ENCODE measurements at places on chromosomes 11 and 22.

DNA sequence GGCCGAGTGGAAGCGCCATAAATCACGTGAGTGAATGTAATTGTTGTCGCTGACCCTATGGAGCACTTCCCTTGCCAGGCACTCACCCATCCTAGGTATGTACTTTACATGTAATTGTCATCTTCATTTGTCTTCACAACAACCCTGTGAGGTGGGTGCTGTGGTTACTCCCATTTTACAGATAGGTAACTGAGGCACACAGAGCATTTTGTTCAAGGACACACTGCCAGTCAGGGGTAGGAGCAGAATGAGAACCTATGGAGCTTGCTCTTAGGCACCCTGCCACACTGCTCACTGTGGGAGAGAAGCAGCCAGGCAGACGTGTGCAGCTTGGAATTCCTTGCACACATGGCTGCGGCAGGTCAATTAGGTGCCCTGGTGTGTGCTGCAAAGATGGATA, 785 bp upstream of the EFCAB6 start:
- DNase-seq: no peak

GRCh38 chr22:40044870-40045834, 50.4 kb downstream of the FAM83F start:
- DNase-seq: peak; percentile 85

DNA sequence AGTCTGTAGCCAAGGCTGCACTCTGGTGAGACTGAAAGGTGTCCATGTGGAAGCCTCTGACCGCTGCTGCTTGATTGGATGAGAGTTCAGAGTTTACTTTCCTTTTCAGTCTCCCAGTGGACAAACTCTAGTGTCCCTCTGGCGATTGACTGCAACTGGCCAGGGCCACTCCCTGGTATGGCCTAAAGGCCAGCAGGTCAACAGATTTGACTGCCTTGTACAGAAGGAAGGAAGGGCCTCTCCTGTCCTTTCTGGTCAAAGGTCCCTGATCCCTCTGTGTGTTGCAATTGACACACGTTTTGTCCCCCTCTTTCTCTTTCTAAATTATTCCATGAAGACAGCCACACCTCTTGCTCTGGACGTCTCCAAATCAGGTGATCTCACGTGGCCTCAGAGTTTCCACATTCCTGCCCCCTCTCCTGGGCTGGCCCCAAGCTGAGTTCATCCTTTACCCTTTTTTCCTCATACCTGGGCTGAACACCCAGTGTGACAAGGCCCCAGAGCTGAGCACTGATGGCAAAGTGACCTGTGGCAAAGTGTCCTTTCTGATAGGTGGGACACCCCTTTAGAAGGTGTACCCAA, 18.7 kb upstream of the FBLN1 start:
- no peak for DNase-seq

GRCh38 chr11:119481021-119481666, 58.2 kb upstream of the THY1 start:
- peak; percentile 56 for DNase-seq

GRCh38 chr11:110173811-110174644, 80.8 kb downstream of the ZC3H12C start:
- peak; percentile 57 for DNase-seq

DNA sequence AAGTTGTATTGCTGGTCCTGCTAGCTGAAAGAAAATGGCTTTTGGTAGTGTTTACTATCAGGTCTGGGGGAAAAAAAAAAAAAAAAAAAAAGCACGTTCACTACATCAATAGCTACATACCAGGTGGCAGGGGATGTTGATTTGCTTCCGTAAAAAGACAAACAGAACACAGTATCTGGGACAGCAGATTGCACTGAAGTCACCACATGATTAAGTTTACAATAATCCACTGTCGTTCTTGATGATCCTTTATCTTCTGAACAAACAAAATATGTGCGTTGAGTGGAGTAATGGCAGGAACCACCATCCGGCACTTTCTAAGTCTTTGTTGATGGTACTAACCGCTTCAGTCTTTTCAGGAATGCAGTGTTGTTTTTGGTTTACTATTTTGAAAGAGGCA, 48.7 kb downstream of the DDX6 start:
- no peak for DNase-seq

- no peak for DNase-seq
Measured at GRCh38 chr22:30675436-30675835, 7.8 kb upstream of the DUSP18 start.

GRCh38 chr11:76801736-76802135, 18.6 kb downstream of the TSKU start:
- DNase-seq: no peak

DNA sequence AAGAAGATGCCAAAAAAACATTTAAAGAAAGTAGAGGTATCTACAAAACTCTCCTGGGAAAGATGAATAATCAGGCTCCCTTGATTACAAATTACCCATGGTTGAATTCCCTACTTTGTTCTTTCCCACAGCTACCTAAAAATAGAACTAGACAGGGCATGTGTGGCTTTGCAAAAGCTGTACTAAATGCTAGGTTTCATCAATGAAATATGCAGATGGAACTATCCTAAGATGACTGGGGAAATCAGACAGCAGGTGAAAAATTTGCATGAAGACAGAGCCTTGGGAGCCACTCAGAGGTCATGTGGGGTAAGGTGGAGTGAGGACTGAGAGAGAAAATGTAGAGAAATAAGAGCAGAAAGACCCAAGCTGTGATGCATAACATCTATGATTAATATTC, 14.7 kb downstream of the LAYN start:
- no peak for DNase-seq

- DNase-seq: no peak
Measured at GRCh38 chr22:42596336-42596735, 18.3 kb downstream of the POLDIP3 start.

DNA sequence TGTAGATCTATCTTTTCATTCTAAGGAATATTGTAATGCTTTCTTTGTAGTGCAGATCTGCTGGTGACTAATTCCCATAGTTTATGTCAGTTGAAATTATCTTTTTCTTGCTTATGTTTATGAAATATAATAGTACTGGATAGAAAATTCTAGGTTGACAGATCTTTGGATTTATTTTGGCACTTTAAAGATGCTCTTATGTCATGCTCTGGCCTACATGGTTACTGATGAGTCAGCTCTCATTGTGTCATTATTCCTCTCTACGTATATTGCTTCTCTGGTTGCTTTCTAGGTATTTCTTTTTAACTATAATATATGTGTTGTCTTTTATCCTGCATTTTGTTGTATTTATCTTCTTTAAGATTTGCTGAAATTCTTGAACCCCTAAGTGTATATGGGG, 955.5 kb upstream of the CHORDC1 start:
- no peak for DNase-seq

GRCh38 chr11:56705784-56706396, 7.0 kb downstream of the OR9G1 start:
- DNase-seq: no peak

- DNase-seq: peak; percentile 54
Measured at GRCh38 chr22:23216461-23217170, 36.3 kb downstream of the BCR start.

- DNase-seq: no peak
Measured at GRCh38 chr11:117334896-117335295, 7.2 kb downstream of the CEP164 start.

DNA sequence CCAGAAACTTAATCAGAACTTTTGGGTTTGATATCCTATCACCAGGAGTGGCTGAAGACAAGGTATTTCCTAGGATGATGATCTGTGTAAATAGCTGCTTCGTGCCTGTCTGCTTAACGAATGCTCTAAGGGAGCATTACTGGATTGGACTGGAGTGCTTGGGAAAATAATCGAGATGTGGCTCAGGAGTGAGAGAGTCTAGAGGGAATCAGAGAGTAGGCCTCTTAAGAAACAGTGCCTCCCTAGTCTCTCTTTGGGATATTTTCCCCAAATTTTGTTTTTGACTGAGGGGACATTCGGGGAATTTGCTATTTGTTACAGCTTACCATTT, 2.5 kb downstream of the MAML2 start:
- DNase-seq: no peak

GRCh38 chr11:66915046-66915832, 42.9 kb downstream of the PC start:
- DNase-seq: no peak

- DNase-seq: no peak
Measured at GRCh38 chr22:39459681-39460080, 2.9 kb downstream of the MGAT3 start.

DNA sequence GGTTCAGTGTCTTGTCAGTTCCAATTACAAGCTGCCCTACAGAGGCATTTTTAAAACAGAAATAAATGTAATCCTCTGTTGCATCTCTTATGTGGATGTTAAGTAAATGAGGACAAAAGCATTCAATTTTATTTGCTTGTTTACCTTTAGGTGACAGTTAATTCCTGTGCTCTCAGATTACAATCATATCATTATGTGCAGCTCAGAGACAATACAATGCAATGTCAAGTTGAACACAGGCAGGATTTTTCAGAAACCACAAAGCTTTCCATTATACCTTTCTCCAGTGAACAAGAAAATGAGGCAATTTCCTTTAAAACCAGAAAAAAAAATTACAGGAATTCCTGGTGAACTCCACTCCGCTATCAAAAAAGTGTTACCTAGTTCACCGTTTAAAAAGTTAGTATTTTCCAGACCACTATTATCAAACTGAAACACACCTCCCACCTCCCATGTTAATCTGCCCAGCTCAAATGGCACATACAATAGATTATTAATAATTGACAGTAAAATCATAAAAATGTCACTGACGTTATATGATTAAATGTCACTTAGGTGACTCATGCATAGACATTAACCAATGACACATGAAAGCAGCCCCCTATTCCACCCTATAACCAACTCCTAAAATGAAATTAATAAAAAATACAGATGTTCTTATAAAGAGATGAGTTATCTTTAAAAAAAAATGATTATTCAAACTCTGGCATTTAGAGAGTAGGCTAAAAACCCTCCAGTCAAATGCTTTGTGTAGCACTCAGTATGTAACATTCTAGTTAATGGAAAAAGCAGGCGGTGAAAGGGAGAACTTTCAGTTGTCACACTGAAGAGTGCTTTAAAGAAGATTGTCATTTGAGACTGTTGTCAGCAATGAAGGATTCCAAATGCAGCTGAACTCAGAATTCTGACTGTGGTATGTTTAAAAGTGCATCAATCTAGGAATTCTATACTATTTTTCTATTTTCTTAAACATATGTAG, 98.6 kb downstream of the MUC15 start:
- DNase-seq: no peak

DNA sequence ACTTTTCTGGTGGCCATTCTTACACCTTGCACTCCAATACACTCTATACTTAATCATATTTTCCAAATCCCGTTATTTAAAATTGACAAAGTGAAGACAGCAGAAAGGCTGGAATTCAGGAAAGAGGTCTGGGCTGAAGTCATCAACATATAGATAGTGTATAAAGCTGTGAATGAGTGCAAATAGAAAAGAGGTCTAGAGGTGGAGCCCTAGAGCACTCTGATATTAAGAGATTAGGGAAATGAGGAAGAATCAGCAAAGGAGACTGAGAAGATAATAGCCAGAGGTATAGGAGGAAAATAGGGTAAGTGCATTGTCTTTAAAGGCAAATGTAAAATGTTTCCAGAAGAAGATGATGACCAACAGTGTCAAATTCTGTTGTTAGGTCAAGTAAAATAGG, 7.9 kb downstream of the CTR9 start:
- DNase-seq: no peak

DNA sequence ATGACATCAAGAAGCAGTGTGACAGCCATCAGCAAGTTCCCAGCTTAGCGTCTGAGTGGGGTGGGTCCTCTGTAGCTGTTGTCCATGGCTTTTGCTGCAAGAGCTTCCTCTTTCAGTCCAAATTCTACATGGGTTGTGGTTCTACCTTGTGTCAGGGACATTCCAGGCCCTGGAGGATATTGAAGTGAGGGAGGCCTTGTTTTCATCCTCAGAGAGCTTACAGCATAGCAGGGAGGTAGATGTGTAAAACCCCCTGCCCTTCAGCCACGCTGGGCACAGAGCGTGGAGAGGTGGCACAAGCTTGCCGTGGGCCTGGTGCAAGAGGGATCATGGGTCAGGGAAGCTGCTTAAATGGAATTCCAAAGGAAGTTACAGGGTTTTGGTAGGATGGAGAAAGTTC, 93.9 kb downstream of the GRIK4 start:
- no peak for DNase-seq

GRCh38 chr11:86660088-86660487, 12.3 kb downstream of the ME3 start:
- no peak for DNase-seq

- DNase-seq: no peak
Measured at GRCh38 chr11:5276697-5277096, 7.0 kb upstream of the HBE1 start.
